ENCODE measurements at places on chromosomes 5 and 9. TPM values are rescaled to one million over a fixed set of nuclear protein-coding genes. Genes with fewer than 3 reads are reported as not detected.

Gene TAF1L
- not detected for polyA plus RNA-seq

Gene ASPN
- polyA plus RNA-seq, result 0.09 TPM

Gene NR4A3
- 0.37 TPM for polyA plus RNA-seq

Gene ECM2
- polyA plus RNA-seq, result 0.26 TPM

Gene SNX2
- 26.3 TPM for polyA plus RNA-seq

Gene SPINK7
- not detected for polyA plus RNA-seq

Gene CDC37L1
- polyA plus RNA-seq, result 6.5 TPM

Gene SHOC1
- polyA plus RNA-seq, result 0.03 TPM

Gene PCDHA7
- 0.16 TPM for polyA plus RNA-seq

Gene PGGT1B
- polyA plus RNA-seq, result 2.1 TPM

- no peak for DNase-seq
Observed at GRCh38 chr5:132655821-132656773, 1.9 kb upstream of the IL13 start.

DNA sequence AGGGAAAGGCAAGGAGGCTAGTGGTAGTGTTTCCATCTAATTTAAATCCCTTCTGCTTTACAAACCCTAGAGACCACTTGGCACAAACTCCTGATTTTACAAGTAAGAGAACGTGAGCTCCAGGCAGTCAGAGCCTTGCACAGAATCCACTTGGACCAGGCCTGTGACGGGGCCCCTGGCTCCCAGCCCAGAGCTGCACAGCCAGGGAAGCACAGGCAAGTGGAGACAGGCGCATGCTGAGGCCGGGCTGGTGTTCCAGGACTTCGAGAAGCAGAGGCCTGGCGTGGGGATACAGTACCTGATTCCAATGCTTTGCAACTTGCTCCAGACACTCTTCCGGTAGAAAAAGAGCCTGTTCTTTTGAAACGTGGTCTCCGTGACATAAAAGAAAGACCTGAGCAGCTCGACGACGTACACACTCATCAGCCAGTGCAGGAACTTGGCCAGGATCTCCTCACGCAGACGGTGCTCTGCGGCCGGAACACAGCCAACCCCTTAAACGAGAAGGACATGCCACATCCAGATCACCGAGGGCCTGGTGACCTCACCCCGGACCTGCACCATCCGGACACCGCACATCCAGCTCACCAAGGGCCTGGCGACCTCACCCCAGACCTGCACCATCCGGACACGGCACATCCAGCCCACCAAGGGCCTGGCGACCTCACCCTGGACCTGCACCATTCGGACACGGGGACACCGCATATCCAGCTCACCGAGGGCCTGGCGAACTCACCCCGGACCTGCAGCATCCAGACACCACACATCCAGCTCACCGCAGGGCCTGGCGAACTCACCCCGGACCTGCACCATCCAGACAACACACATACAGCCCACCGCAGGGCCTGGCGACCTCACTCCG, 12.5 kb downstream of the TERT start:
- DNase-seq, result no peak

DNA sequence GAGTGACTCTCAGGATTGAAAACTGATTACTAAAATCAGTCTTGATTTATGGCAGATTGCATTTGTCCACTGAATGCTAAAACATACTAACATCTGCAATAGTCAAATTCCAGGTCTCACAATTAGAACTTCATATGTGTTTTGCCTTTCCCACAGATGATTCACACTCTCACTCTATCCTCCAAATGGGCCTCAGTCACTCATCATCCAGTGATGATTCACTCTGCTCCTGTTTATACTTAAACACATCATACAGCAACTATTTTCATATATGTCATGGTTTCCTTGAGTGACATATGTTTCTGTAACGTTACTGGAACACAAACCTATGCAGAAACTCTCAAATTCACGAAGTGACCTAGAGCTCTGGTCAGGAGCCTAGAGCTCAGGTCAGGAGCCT, 512.9 kb downstream of the HINT1 start:
- DNase-seq, result no peak

- no peak for DNase-seq
Observed at GRCh38 chr5:68214482-68215207, 911 bp upstream of the PIK3R1 start.

DNA sequence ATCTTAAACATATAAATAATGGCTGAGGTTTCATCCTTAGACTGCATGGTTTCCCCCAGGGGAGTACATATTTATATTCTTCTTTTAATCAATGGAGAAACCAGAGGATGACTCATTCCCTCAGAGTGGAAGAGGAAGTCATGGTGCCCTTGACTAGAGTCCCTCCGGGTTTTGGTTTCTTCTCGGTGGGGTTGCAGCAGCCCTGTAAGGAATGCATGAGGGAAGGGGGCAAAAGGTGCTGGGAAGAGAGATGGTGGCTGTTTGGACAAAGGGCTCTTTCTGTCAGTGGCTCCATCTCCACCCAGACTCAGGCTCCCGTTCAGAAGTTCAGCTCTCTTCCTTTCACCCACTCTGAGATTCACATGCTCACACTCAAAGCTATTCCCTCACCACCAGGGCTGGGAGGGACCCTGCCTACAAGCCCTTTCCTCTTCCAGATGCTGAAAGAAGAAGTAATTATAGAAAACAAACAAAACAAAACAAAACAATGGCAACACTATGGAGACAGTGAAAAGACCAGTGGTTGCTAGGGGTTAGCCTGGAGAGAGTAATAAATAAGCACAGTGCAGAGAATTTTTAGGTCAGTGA, 129.8 kb upstream of the IL12B start:
- DNase-seq, result peak; percentile 40

DNA sequence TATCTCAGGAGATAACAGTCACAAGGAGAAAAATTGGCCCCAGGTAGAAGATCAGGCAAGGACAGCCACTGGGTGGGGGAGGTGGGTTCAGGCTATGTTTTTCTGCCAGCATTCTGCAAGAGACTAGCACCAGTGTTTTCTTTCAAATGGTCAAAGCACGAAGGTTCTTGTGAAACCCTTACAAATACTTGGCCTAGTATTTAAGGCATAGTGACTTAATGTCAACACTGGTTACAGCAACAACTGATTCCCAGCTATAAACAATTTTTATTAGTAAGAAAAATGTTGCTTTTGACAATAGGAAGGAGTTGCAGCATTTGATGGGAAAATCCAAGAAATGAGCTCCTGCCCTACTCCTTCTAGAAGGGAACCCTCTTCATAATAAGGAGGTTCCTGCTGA, 349.6 kb downstream of the SLIT3 start:
- no peak for DNase-seq

- no peak for DNase-seq
Observed at GRCh38 chr9:14480526-14480925, 166.6 kb upstream of the NFIB start.

DNA sequence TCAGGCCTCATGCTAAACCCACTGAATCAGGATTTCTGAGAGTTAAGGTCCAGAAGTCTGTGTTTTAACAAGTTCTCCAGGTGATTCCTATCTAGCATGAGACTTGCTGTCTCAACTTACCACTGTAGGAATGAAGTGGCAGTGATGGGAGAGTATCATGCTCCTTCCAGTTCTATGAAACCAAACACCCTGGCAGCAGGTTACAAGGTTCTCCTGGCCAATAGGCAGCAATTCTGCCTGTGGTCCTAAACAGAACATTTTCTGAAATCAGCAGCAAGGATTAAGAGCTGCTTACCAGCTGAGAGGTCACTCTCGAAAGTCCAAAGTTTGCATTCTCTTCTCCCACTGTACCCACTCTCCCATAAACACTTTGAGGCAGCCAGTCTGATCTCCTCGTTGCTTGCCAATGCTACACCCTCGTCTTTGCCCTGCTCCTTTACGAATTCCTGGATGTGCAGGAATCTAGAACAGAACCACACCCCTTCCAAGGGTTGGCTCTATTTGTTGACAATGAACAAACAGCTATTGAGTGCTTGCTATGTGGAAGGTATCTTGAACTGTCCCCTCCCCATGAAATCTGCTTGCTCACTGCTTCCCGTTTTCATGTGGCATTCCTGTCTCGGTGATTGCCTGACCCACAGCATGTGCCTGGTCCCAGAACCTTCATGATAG, 100.5 kb downstream of the TMEM174 start:
- DNase-seq, result no peak

DNA sequence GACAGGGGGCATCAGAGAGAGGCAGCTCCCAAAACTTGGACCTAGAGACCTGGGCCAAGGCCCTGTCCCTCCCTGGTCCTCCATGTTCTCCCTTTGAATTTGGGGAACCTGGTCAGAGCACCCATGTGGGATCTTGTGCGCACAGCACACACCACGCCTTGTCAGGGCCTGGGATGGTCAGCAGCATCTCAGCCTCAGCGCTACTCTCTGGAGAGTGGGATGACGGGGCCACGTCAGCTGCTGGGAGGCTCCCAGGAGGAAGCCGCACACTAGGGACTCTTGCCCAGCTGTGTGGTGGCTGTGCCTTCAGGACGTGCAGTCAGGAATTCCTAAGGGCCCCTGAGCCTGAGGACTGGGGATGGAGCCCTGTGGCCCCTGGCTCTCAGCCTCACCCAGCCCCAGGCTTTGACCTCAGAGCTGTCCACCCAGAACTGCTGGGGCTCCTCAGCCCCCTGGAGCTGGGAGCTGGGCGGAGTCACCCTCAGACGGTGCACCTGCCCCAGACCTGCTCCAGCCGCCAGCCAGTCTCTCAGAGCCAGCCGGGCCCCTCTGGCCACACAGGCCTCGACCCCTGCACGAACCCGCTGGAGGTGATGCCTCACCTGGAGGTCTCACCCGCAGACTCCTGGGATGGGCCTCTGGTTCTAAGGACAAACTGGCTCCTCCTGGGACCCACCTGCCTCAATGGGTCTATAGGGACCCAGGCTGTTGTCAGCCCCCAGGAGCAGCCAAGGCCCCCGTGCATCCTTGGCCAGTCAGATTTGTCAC, 38.3 kb upstream of the EGFL7 start:
- DNase-seq, result no peak

- DNase-seq, result peak; percentile 23
Observed at GRCh38 chr5:163460562-163461171, at the start of gene HMMR. Gene HMMR, plus strand, starts transcription at chr5:163460632. Its CDS starts 61 bp downstream, at chr5:163460693.

GRCh38 chr9:133882849-133883755, 109.0 kb downstream of the VAV2 start:
- no peak for DNase-seq

DNA sequence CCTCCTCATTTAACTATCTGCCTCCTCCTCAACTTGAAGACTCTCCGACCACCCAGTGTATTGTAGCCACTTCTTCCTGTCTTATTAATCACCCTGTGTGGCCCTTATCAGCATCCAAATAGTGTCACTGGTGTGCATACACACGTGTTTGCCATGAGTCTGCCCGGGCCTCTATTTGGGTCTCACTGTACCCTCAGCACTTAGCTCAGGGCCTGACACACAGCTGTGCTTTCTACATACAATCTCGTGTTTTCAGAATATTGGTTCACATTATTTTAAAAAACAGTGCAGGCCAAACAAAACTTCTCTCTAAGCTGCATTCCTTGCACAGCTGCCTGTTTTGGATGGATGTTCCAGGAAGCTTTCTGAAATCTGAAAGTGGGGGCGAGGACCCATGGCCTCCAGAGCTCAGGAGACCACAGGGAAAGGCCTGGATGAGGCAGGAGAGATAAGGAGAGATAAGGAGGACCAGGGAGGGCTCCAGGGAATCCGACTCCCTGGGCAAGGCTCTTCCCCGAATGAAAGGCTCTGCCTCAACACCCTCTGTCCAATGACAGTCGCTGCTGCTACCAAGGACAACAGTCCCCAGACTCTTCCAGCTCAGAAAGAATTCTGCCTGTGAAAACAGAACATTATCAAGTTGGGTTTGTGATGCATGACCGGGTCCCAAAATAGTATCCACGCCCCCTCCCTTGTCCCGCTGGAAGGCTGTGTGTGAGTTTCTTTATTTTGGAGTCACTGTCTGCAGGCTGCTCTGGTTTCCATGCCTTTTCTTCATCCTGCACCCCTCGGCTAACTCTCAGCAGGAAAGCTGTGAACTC, 255.6 kb downstream of the NSG2 start:
- no peak for DNase-seq

GRCh38 chr5:34538026-34538672, 118.0 kb upstream of the RAI14 start:
- peak; percentile 31 for DNase-seq

GRCh38 chr5:141512390-141512910, 23.6 kb downstream of the PCDHGC5 start:
- DNase-seq, result peak; percentile 54

- DNase-seq, result peak; percentile 84
Observed at GRCh38 chr9:94874316-94874715, 147.8 kb downstream of the AOPEP start.

Data from IMR-90 (cell line).